Uterus (tissue), 4 donors: ENCODE measurements at places on chromosomes 1 and 21. TPM values are rescaled to one million over a fixed set of nuclear protein-coding genes. Genes with fewer than 3 reads are reported as not detected.

Gene IL10
- total RNA-seq, result not detected

Gene PROX1
- 4.1 TPM for total RNA-seq

Gene FABP3
- 33.2 TPM for total RNA-seq

Gene LCK
- 1.5 TPM for total RNA-seq

Gene TGFB2
- 43.2 TPM for total RNA-seq

Gene ADAMTS5
- total RNA-seq, result 24.8 TPM

Gene FAM78B
- not detected for total RNA-seq

Gene IGSF3
- total RNA-seq, result 11.6 TPM

Gene PCAT6
- total RNA-seq, result not detected

Gene F13B
- not detected for total RNA-seq

Gene SNX7
- total RNA-seq, result 30.6 TPM
